ENCODE measurements at places on chromosomes 3 and 15.

GRCh38 chr3:81692766-81693165 lies 68.7 kb downstream of the GBE1 start:
- DNase-seq = no peak

DNA sequence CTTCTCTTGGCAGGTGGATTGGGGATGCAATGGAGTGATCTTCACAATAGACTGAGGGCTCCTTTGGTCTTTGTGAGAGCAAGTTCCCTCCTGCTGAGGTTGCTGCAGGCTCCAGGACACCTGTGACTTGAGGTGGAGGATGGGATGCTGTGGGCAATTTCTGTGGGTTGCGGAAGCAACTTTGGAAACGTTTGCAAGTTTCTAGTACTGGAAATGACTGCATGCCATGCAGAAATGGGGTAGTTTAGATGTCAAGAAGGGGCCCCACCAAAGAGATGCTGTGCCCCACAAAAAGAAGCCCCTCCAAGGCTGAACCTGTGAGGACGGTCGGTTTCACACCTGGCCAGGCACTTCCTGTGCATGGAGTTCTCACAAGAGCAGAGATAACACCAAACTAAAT lies 80.4 kb upstream of the XCR1 start:
- DNase-seq = no peak

DNA sequence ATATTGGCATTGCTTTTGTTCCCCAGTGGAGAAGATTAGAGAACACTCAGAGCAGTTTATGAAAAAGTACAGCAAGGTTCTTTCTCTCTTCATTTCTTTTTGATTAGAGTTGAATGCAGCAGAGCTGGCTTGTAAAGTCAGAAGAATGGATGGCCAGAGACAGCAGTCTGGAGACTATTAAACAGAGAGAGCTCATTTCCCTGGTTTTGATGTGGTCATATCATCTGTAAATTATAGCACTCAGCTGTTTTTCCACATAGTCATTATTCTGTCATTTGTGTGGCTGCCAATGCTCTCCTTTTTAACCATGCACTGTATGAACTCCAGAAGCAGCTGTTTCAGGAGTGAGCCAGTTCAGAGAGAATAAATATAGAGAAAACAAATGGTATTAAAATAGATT lies 177.4 kb upstream of the CRBN start:
- no peak for DNase-seq

DNA sequence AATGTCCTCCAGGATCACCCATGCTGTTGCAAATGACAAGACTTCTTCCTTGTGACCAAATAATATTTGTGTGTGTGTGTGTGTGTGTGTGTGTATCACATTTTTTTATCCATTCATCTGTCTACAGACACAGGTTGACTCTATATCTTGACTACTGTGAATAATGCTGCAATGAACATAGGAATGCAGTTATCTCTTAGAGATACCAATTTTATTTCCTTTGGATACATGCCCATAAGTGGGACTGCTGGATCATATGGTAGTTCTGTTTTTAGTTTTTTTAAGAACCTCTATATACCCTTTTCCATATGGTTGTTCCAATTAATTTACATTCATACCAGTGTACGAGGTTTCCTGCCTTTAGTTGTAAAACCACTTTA lies 41.7 kb downstream of the GPR176 start:
- no peak for DNase-seq

DNA sequence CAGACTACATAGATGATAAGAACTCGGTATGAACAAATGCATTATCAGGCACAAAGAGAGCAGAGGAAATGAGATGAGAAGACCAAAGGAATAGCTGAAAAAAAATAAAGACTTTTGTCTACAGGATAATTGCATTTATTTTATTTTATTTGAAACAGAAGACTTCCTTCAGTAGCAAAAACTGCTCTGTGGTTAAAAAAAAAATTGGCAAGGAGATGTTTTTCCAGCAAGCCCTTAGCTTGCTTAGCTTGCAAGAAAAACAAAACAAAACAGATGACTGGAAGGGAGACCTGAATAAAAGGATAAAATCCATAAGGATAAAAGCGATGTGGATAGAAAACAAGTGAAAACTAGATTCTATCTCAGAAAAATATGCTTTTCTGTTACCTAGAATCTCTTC lies 9.1 kb upstream of the PPM1L start:
- DNase-seq = no peak

GRCh38 chr3:131699001-131699400 lies 196.2 kb upstream of the MRPL3 start:
- DNase-seq = no peak

GRCh38 chr3:37527361-37527760 lies 334.3 kb upstream of the CTDSPL start:
- DNase-seq = no peak

DNA sequence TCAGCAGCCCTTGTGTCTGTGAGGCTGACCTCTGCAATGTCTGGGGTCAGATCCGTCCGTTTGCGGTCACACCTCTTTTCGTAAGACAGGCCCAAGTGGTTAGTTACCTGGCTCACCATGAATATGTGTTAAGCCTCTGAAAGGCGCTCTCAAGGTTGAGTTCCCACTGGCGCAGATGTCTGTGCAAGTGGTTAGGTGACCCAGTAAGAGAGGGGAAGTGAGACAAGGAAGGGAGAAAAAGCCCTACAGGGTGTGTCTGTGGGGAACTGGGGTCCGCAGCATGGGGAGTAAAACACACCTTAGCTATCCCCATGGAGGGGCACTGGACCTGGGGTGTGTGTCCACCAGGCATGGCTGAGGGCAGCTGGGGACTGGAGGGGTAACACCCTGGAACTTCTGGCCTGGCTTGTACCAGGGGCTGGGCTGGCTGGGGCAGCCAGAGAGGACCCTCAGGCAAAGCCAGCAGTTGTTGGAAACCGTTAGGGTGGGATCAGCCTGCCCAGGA lies 391.6 kb upstream of the PROK2 start:
- no peak for DNase-seq

DNA sequence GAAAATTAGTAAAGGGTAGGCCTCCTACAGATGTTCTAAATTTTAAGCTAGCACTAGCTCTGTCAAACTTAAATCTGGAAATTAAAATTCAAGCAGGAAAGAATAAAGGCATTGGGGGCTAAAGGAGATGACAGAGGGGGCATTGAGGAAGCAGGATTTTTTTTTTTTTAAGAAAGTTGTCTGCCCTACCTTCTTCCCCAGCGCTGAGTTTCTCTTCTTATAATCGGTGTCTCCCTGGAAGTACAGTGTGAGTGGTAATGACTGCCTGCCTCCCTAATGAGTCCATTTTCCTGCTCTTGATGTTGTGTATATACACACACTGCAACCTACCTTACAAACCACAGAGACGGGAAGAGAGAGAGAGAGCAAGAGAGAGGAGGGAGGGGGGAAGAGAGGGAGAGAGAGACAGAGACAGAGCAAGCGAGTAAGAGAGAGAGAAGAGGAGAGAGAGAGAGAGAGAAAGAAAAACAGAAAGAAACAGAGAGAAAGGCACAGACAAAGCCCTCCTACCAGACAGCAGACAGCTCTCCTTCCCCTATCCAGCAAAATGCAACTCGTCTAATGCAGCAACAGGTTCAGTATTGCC lies 47.0 kb downstream of the ZBTB20 start:
- DNase-seq = no peak

DNA sequence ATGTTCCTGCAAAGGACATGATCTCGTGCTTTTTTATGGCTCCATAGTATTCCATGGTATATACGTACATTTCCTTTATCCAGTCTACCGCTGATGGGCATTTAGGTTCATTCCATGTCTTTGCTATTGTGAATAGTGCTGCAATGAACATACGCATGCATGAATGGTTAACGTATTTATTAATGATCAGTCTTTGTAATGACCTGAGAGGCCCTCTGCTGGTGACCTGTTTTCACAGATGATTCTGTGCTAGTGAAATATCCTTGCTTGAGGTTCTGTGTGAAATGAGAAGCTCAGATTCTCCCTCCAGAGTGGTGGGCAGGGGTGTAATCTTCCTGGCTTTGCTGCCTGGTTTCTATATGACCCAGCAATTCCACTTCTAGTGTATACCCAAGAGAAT lies 160.2 kb upstream of the RASGRP1 start:
- DNase-seq = no peak

DNA sequence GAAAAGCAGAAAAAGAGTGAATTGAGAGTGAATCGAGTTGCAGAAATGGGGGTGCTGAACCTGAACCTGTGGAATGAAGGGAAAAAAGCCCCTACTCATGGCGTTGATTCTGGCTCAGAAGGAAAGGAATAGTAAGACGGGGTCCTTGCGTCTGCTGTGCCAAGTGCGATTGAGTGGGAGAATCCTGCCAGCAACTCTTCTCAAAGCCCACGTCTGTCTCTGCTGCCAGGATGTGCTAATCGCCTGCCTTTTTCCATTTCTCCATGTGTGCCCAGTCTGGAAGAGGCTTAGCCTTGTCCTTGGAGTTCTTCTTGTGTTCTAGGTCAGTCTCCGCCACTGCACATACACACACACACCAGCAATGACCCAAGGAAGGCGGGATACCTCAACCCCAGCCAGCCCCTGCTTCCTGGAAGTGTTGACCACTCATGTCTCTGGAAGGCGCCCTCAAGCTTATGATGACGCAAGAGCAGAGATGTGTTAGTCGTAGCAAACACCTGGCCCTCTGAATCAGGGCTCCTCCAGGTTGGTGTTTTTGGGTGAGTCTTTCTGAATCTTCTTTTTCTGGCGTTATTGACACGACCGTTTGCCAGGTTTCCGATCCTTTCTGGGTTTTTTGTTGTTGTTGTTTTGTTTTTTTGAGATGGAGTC lies 262.4 kb upstream of the PROK2 start:
- no peak for DNase-seq

DNA sequence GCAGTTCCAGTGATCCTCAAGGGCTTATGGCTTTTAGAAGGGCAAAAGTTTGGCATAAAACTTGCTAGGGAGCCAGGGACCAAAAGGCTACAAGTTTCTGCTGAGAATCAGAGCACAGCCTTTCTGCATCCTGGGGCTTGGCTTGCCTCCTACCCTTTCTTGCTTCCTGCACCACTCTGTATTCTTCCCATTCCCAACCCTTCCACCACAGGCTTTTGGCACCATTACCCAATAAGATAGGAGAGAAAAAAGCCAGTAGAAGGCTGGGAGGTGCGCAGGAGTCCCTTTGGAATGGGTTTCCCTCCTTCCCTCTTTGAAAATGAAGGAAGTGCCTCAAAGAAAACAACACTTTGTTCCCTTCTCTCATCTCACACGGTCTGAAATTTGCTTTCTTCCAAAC lies 268.6 kb downstream of the PDCD6IP start:
- no peak for DNase-seq

DNA sequence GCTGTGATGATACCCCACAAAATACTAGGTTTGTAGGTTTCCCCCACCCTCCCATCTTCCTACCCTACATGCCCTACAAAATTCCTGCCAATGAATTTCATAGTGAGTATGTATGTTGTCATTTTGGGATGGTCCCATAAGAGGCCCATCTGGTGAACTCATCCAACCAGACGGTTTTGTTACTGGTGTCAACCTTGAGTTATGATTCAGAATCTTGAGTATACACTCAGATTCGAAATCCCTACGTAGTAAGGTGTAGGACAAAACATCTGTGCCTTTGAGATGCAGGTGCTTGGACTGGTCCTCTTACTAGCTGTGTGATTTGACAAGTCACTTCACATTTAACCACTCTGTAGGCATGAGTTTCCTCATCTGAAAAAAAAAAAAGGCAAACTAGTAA lies 3.6 kb downstream of the SIAH2 start:
- DNase-seq = no peak

DNA sequence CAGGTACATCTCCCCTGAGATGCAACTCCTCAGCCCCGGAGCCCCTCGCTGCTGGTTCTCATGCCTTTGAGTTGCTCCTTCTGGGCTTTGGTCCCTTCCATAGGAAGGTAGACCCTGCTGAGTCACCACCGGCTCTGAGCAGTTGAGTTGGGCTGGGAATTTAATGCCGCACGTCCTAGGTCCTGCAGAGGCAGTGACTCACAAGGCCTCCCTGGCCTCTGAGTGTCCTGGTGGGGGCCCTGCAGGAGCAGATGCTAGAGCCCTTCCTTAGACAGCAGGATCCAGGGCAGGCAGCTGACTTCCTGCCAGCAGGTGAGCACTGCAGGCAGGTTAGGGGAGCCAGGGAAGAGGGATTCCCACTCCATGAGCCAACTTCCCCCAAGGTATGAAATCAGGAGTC lies 5.5 kb upstream of the NTRK3 start:
- DNase-seq = no peak

GRCh38 chr3:155646128-155646527 lies 98.7 kb downstream of the PLCH1 start:
- DNase-seq = no peak

- DNase-seq = no peak
These were observed 102.1 kb upstream of the CMC1 start for GRCh38 chr3:28139288-28139687.

- no peak for DNase-seq
These were observed 29.0 kb downstream of the RASGRP1 start for GRCh38 chr15:38535491-38536200.

DNA sequence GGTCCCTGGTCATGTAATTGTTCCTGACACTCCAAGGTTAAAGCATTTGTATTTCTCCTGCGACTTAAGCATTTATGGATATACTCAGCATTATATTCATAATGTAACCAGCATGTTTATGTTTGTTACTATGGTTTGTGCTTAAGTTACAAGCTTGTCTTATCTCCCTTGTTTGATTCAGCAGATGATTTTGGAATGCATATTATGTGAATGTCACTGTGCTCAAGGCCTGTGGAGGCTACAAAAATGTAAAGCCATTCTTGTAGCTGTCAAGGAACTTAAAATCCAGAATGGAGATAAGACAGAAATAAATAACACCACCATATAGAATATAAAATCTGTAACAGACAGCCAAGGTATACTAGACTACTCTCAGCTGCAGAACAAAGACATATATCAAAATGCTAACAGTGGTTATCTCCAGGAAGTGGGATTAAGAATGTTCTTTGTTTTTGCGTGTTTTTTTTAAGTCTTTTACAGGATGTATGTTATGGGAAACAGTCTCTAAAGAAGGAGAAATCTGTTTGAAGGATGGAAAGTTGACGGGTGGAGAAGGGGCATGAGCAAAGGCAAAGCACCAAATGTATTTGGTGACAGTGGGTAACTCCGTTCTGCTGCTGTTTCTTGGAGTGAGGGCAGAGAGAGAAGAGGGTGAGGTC lies 61.4 kb downstream of the IGF2BP2 start:
- DNase-seq = no peak

GRCh38 chr3:62785384-62785783 lies 89.8 kb downstream of the CADPS start:
- DNase-seq = no peak

DNA sequence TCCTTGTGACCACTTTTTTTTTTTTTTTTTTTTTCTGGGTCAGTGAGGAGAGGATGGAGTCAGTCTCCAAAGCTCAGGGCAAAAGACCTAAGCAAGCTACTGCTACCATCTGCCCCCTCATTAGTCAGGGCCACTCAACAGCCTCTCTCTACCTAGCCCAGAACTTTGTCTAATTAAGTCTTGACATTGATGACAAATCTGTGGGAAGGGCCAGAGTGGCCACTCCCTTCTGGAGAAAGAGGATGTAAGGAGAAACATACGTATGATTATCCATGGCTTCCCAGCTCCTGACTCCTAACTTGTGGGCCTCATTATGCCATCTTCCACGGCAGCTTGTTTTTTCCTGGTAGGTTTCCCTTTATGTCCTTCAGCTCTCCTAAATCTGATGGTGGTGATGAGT lies 37.9 kb downstream of the NR1I2 start:
- DNase-seq = no peak

All from effector memory CD4-positive, alpha-beta T cell (primary cell).